Activated B cell treated with CpG ODN at 0.5 μM for 24 hours (primary cell): ENCODE measurements at places on chromosomes 11 and 22. TPM values are rescaled to one million over a fixed set of nuclear protein-coding genes. Genes with fewer than 3 reads are reported as not detected.

- no peak overlapping the region for H3K27ac ChIP-seq
- H3K4me1 ChIP-seq = no peaks in the 10 kb centered on the region
- H3K36me3 ChIP-seq = no peaks in the 10 kb centered on the region
- H3K4me3 ChIP-seq = no peak overlapping the region
- no peak for DNase-seq
- H3K27me3 ChIP-seq = no peaks in the 10 kb centered on the region
Measured at GRCh38 chr11:8368772-8369171, 105.1 kb upstream of the LMO1 start.

GRCh38 chr22:32684148-32684821 is 117.2 kb upstream of the TIMP3 start:
- no peak for DNase-seq
- H3K27me3 ChIP-seq = peaks cover 7% of the 10 kb centered on the region
- H3K4me1 ChIP-seq = no peaks in the 10 kb centered on the region
- no peaks in the 10 kb centered on the region for H3K36me3 ChIP-seq

DNA sequence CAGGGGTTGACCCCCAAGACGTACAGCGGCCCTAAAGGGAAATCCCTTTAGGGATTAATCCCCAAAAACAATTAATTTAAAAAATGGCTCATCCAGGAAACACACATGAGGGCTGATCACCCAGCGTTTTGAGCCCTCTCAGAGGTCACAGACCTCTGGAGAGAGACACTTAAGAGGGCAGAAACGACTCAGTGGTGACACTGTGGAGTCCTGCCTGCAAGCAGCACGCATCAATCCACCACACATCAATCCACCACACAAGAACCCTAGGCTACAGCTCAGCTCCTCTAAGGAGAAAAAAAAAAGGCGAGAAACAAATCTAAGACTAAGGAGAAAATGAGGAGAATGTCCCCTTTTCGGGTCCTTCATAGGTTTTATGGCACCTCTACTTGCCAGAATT is 12.5 kb upstream of the SELENOH start:
- H3K27ac ChIP-seq = peak overlapping the region; percentile 43
- no peak for DNase-seq
- no peak overlapping the region for H3K4me3 ChIP-seq

DNA sequence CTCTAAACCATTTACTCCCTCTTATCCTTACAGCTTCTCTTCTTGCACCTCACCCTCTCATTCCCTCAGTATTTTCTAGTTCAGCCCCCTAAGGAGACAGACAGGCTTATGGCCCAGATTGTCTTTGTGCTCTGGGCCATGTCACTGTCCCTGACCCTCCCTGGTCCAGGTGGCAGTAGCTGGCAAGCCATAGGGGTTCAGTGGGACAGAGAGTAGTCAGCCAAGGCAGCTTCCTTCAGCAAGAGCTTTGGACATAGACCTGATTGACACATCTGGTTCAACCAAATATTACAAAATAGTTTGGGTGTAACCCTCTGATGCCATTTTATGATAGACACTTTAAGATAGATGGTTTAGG is 53.9 kb downstream of the NCAM1 start:
- DNase-seq = no peak
- H3K4me3 ChIP-seq = no peak overlapping the region
- H3K27ac ChIP-seq = no peak overlapping the region
- no peaks in the 10 kb centered on the region for H3K36me3 ChIP-seq
- no peaks in the 10 kb centered on the region for H3K4me1 ChIP-seq

DNA sequence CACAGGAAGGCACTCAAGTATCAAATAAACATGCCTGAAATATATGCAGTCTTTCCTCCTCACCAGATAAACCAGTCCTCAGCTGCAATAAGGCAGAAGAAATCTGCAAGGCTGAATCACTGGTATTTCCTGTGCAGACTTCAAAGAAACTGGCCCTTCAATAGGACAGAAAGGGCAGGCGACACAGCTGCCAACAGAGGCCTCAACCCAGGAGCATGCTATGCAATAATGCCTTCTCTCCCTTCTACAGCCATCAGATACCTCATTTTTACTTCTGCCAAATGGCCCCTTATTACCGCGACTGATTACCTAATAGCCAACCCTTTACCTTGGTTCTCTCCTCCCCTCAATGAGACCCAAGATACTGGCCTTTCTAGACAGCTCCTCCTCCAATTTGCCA is 8.0 kb downstream of the NUMA1 start:
- H3K4me3 ChIP-seq = no peak overlapping the region
- peaks cover 27% of the 10 kb centered on the region for H3K4me1 ChIP-seq
- H3K36me3 ChIP-seq = peaks cover 18% of the 10 kb centered on the region
- DNase-seq = no peak
- H3K27ac ChIP-seq = no peak overlapping the region
- no peaks in the 10 kb centered on the region for H3K27me3 ChIP-seq

The PPFIBP2 gene
- 109 and 112 TPM in 2 replicates for total RNA-seq

The CD44 gene
- total RNA-seq = 1,441 and 1,546 TPM in 2 replicates
